ENCODE measurements at places on chromosomes 5 and 9. TPM values are rescaled to one million over a fixed set of nuclear protein-coding genes. Genes with fewer than 3 reads are reported as not detected.

GRCh38 chr9:35285731-35286130, 123.9 kb downstream of the UNC13B start:
- no peak for DNase-seq

DNA sequence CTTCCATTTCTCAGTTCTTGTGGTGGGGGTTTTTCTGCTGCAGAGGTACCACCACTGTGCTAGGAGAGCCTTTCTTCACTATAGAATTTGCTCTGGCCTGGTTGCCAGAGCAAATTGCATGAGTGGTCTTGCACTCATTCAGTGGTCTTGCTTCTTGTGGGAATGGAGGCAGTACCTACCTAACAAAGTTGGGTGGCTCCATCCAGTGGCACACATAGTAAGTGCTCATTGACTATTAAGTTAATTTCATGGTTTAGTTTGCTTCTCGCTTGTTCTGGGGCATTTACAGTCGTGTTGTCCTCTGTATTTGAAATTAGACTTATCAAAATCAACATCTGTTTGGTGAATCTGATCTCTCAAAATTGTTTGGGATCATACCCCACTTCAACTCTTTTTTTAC, 23.0 kb downstream of the SLC28A3 start:
- DNase-seq = no peak

- DNase-seq = peak; percentile 99
Measured at GRCh38 chr9:89661956-89662717, 57.3 kb downstream of the GADD45G start.

DNA sequence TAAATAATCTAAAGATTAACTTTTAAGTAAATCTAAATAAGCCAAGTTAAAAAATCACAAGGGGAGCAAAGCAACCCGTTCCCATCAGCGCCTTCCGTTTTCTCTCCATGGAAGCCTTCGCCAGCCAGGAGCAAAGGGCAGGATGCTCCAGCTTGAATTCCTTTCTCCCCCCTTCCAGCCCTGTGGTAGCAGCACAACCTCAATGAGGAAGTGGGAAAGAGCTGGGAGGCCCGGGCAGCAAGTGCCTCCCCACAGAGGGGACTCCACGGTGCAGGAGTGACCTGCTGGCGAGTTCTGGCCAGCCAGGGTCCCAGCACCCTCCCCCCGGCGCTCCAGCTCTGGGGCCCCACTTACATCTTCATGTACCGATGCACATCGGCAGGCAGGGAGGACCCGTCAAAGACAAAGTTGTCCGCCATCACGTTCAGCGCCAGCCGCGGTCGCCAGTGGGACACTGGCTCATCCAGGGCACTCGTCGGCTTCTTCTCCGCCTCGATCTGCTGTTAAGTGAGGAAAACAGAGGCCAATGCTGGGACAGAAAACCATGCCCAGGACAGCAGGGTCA, 6.3 kb downstream of the CLPTM1L start:
- no peak for DNase-seq

DNA sequence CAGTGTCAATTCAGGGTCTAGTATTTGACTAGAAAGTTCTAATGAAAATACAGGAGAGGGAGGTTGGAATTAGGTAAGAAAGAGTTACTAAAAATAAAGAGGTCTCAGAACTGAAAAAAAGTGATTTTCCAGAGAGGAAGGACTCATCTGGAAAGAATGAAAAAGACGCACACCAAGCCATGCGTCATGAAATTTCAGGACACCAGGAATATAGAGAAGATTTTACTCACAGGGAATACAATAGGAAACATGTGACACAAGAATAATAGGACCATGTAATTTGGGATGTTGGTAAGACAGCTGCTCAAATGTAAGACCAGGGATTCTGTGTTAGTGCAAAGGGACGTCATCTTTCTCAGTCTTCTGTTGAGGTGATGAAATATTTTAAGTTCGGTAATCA, 224.7 kb downstream of the GDNF start:
- no peak for DNase-seq

- DNase-seq = peak; percentile 28
Measured at GRCh38 chr5:168765551-168766425, 186.6 kb upstream of the PANK3 start.

The DMRT3 gene
- not detected for polyA plus RNA-seq

GRCh38 chr5:139273322-139273571, 20.3 kb upstream of the MATR3 start:
- no peak for DNase-seq

- DNase-seq = no peak
Measured at GRCh38 chr9:71587576-71588362, 180.5 kb downstream of the CEMIP2 start.

GRCh38 chr5:89128906-89129625, 246.1 kb upstream of the MEF2C start:
- DNase-seq = no peak

The GPR150 gene
- 0.15 TPM for polyA plus RNA-seq

GRCh38 chr5:69032009-69032408, 61.8 kb upstream of the SLC30A5 start:
- DNase-seq = no peak

The ZER1 gene
- 36.3 TPM for polyA plus RNA-seq

The AQP3 gene
- 9.2 TPM for polyA plus RNA-seq

The NOL8 gene
- 9.1 TPM for polyA plus RNA-seq

The CER1 gene
- polyA plus RNA-seq = not detected

The GBA2 gene
- 102 TPM for polyA plus RNA-seq

DNA sequence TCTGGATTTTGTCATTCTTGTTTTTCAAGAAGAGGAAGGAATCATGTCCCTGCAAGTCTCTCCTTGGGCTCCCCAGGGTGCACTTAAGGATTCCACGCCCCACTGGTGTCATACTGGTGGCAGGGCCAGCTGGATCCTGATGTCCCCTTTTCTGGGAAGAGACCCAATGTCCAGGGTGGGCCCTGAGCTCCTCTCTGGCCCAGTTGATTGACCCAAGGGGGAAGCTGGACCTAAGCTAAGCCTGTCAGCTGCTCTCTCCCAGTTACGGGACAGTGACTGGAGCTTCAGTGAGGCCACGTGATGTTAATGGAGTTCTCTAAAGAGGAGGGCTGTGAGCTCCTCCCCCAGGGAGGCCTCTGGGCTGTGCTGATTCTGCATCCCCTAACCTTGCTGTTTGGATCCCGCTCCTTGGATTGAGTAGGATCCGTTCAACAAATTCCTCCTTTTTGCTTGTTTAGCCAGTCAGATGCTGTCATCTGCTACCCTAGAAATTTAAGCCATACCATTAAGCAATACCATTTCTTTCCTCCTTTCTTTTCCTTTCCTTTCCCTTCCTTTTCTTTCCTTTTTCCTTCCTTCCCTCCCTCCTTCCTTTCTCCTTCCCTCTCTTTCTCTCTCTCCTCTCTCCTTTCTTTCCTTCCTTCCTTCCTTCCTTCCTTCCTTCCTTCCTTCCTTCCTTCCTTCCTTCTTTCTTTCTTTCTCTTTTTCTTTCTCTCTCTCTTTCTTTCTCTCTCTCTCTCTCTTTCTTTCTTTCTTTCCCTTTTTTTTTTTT, 17.2 kb downstream of the NKX2-5 start:
- DNase-seq = peak; percentile 31

DNA sequence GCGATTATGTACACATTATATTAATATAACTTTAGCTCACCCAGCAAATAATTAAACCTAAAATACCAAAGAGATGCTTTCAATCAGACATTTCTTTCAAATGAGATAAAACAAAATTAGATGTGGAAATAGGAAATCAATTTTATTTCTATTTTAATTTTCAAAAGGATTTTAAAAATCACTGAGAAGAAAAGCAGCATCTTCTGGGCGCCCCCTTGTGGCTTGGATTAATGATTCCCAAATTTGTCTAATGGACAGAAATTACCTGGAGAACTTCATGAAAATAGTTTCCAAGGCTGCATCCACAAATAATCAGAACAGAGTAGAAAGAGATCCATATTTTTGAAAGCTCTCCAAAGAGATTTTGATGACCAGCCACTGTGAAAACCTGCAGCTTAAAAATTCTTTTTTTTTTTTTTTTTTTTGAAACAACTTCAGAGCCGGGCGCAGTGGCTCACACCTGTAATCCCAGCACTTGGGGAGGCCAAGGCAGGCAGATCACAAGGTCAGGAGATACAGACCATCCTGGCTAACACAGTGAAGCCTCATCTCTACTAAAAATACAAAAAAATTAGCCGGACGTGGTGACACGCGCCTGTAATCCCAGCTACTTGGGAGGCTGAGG, 50.9 kb upstream of the CEMIP2 start:
- no peak for DNase-seq

The BTNL8 gene
- 0.09 TPM for polyA plus RNA-seq

The TMEM215 gene
- polyA plus RNA-seq = not detected

GRCh38 chr9:91407580-91408318, 15.9 kb downstream of the NFIL3 start:
- DNase-seq = no peak

The TSSK1B gene
- not detected for polyA plus RNA-seq

DNA sequence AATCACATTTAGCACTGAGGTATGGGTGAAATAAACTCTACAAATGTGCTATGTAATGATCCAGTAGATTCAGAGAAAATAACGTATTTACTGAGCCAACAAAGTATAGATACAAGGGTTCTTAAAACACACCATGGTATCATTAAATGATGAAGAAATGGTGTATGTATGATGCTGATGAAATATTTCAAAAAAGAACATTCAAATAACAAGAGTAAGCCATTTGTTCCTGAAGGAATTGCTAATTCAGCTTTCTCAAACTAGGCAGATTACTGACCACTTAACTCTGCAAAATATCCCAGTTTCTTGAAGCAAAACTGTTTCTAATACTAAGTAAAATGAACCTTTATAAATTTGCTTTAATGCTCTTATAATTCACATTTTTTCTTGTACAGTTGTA, 97.6 kb upstream of the IFNE start:
- DNase-seq = no peak
